Fibroblast of skin of left biceps (primary cell): ENCODE measurements at places on chromosomes 12 and 14.

DNA sequence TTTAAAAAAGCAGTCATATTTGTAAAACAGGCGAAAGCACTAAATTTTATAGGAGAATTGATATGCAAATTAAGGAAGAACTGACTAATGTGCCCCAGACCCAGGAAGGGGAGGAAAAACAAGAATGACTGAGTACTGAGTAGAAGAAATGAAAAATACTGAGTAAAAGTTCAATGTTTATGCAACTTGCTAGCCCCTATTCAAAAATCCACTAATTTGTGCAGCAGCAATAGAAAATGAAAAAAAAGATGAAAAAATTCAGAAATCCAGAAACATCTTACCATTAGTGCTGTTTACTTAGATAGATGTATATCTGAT is 6.1 kb downstream of the CHD8 start:
- no peak for DNase-seq

DNA sequence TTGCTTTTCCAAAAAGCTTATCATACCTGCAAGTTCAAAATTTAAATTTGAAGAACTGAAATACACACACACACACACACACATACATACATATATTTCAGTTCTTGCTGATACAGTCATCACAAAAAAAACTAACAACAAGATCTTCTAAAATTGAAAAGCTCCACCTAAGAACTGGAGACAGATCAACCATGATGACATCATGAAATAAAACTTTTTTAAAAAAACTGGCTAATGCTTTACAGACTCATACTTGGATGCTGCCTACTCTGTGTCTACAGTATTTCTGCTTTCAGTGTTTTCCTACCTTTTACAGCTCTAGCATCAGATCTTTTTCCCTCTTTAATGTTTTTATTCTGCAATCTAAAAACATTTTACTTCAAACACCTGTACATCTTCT is 261.4 kb downstream of the DIO2 start:
- DNase-seq: no peak

GRCh38 chr14:68051146-68051545 is 231.6 kb downstream of the RAD51B start:
- DNase-seq: no peak

DNA sequence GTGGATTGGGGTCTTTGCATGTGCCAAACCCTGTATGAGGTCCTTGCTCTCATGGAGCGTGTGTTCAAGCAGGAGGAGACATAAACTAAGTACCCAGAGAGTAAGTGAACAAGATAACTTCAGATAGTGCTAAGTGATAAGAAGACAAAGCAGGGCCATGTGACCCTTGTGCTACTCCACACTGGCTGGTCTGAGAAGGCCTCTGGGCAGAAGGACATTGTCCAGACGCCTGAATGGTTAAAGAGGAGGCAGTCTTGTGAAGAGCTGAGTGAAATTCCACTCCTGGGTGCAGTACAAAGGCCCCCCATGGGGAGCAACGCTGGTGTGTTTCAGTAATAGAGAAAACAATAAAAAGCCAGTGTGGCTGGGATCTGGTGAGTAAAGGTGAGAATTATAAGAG is 93.3 kb upstream of the RIC8B start:
- no peak for DNase-seq

DNA sequence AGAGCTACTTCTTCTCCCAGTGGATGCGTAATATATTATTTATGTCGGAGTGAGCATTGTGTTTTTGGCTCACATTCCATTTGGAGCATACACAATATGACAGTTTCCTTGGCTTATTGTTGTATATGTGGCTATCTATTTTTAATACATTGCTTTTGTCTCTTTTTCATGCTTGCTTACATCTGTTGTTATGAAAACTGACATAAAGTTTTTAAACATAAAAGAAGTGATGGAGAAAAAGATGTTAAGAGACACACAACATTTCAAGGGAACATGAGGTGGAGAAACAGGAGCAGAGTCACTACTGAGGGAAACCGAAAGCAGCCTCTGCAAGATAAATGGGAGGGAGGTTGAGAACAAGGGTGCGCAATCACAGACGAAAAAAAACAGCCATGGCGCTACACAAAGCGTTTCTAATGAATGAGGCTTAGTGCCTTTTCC is 228.4 kb upstream of the NPAS3 start:
- DNase-seq: no peak

- DNase-seq: no peak
These were observed 50.1 kb downstream of the RERG start for GRCh38 chr12:15171012-15171655.
